Esophagus muscularis mucosa (tissue), 4 donors: ENCODE measurements at places on chromosomes 6 and 20.

GRCh38 chr6:45076217-45076930, 251.8 kb upstream of the RUNX2 start:
- no peak overlapping the region for H3K4me3 ChIP-seq
- no peaks in the 10 kb centered on the region for H3K27me3 ChIP-seq
- H3K4me1 ChIP-seq = no peaks in the 10 kb centered on the region
- no peak overlapping the region for H3K27ac ChIP-seq
- no peaks in the 10 kb centered on the region for H3K36me3 ChIP-seq

DNA sequence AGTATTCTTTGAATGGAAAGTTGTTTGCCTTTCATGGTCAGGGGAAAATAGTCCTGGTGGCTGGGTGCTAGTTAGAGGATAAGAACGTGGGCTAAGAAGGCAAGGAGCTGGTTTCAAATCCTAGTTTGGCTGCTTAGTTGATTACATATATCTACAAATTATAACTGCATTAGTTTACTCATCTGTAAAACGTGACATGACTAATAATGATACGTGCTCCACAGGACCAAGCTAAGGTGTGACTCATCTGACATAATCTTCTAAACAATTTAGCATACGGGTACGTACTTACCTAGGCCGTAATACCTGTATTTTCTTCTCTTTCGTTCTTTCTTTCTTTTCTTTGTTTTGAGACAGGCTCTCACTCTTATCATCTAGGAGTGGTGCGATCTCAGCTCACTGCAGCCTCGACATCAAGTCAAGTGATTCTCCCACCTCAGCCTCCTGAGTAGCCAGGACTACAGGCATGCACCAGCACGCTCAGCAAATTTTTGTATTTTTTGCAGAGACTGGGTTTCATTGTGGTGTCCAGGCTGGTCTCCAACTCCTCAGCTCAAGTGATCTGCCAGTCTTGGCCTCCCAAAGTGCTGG, 1274.2 kb upstream of the GJE1 start:
- peaks cover 31% of the 10 kb centered on the region for H3K4me1 ChIP-seq
- H3K27me3 ChIP-seq = no peaks in the 10 kb centered on the region
- no peaks in the 10 kb centered on the region for H3K36me3 ChIP-seq
- no peak overlapping the region for H3K4me3 ChIP-seq
- peak overlapping the region; percentile 57 for H3K27ac ChIP-seq

DNA sequence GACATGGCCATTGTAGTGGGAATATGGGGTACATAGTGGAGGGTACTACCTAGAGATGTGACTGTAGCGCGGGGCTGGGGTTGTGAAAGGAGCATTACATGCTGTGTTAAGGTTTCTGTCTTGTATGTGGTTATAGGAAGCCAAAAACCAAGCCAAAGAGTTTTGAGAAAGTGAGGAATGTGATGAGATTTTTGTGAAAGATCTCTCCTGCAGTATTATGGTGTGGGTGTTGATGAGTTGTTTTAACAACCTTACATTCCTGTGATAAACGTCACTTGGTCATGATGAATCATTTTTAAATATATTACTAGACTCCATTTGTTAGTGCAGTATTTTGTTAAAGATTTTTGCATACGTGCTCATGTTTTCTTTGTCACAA, 48.9 kb downstream of the ZFAND3 start:
- H3K4me1 ChIP-seq = peaks cover 34% of the 10 kb centered on the region
- H3K27me3 ChIP-seq = no peaks in the 10 kb centered on the region
- no peak overlapping the region for H3K4me3 ChIP-seq
- H3K27ac ChIP-seq = no peak overlapping the region
- no peak for DNase-seq
- no peaks in the 10 kb centered on the region for H3K36me3 ChIP-seq

DNA sequence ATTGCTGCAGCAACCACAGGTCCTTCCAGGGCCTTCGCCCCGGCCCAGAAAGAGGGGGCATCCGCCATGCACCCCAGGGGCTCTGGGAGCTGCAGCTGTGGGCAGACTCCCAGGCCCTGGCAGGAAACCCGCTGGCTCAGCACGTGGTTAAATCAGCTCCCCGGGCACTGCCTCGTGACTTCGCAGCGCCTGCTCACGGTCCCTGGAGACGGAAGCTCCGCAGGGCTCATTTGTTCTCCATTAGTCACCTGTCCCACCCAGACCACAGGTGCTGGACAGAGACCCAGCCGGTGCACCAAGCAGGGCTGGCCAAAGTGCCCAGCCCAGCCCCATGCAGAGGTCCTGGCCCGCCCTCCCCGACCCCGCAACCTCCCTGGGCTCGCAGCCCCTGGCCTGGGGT, 14.7 kb downstream of the KCNQ2 start:
- no peak overlapping the region for H3K4me3 ChIP-seq
- H3K27me3 ChIP-seq = peaks cover 16% of the 10 kb centered on the region

DNA sequence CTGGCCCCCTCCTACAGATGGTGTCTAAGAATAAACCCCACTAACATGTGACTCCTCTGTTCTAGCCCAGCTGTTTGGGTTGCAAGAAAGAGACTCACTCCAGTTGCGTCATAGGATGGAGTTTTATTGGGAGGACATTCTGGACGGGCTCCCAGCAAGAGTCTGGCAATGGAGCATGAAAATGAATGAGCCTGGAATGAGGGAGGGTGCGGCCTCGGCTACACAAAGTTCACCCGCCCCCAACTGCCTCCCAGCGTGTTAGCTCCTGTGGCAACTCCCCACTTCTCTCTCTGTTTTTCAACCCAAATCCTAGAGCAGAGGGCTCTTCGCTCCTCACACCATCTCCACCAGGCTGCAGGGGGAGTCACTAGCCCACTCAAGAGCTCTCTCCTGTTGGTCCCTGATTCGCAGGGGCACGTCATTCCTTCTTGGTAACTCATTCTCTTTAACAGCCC, 5.1 kb upstream of the ADAM33 start:
- H3K36me3 ChIP-seq = no peaks in the 10 kb centered on the region
- no peak overlapping the region for H3K4me3 ChIP-seq
- H3K27ac ChIP-seq = peak overlapping the region; percentile 74
- H3K4me1 ChIP-seq = peaks cover 18% of the 10 kb centered on the region
- DNase-seq = peak; percentile 95

DNA sequence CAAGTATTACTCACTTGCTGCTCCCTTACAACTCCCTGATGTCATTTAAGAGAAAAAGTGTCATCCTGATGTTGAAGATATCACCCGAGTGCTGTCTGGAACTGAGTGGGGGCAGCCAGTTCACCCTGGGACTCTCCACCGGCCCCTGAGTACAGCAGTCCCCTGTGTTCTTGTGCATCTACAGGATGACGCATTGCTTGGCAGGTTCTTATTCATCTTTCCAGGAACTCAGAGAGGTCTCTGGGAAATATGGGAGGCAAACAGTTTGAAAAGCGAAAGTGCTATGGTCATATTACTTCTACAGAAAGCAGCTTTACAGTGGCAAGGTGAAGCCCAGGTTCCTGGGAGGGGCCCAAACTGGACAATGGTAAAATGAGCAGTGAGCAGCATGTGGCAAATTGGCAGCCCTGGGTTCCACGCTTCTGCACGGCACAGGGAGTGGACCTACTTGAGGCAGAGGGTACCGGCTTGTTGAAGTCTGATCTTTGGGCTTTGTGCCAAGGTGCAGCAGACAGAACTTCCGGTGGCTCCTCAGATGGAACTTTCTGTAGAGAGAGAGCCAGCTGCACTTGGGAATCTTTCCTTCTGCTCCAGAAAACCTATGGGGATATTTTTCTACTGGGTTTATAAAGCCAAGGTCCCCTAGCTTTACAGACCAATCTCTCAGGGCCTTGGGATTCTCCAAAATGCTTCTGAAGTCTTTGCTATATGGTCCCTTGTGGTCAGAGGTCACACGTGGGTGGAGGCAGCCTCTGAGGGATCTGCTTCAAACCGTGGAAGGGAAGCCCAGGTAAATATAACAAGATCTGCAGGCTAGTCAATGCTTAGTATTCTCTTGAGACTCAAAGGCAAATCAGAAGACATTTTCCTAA, 128.3 kb downstream of the MAP3K7 start:
- no peaks in the 10 kb centered on the region for H3K36me3 ChIP-seq
- DNase-seq = no peak
- no peak overlapping the region for H3K4me3 ChIP-seq
- H3K4me1 ChIP-seq = no peaks in the 10 kb centered on the region

- no peak for DNase-seq
- H3K4me3 ChIP-seq = no peak overlapping the region
- no peak overlapping the region for H3K27ac ChIP-seq
- no peaks in the 10 kb centered on the region for H3K4me1 ChIP-seq
- no peaks in the 10 kb centered on the region for H3K27me3 ChIP-seq
- H3K36me3 ChIP-seq = peaks cover 36% of the 10 kb centered on the region
Measured at GRCh38 chr20:18390201-18390600, 76.6 kb downstream of the DZANK1 start.

DNA sequence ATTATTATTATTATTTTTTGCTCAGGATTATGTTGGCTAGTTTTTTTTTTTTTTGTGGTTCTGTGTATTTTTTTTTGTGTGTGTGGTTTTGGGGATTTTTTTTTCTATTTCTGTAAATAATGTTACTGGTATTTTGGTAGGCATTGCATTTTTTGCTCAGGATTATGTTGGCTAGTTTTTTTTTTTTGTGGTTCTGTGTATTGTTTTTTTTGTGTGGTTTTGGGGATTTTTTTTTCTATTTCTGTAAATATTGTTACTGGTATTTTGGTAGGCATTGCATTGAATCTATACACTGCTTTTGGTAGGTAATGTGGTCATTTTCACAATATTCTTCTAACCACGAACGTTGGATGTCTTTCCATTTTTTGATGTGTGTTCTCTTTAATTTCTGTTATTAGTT, 17.4 kb downstream of the PHF3 start:
- no peaks in the 10 kb centered on the region for H3K27me3 ChIP-seq
- no peak overlapping the region for H3K4me3 ChIP-seq
- no peak overlapping the region for H3K27ac ChIP-seq

DNA sequence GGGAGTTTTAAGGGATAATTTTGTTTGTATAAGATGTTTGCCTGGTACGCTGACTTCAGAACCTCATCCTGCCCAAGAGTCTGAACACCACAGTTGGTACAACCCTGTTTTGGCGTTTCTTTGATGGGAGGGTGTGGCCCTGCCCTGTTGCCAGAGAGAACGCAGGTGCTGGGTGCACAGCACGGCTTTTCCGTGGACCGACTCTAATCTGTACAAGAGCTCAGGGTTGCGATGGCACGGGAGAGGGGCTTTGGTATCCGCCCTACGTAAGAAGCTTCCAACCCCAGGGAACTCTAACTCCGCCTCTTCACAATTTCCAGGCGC, 1.3 kb downstream of the CYP24A1 start:
- no peaks in the 10 kb centered on the region for H3K36me3 ChIP-seq
- peaks cover 20% of the 10 kb centered on the region for H3K27me3 ChIP-seq
- H3K4me3 ChIP-seq = no peak overlapping the region
- peaks cover 19% of the 10 kb centered on the region for H3K4me1 ChIP-seq
- no peak for DNase-seq

DNA sequence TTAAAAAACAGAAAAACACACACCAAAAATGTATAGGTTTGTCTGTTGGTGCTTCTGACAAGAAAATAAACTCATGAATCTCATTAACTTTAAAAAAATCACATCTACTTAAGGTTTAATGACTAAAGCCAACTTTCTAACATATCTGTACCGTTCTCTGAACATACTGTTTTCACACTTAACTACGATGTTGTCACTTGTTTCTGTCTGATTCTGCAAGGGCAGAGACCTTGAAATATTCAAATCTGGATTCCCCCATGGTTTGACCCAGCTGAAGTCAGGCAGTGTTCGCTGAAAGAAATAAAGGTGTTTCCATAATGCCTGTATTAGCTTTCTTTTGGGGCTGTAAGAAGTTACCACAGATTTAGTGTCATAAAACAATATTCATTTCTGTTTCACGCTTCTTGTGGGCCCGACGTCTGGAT, 2.7 kb upstream of the ASXL1 start:
- no peak for DNase-seq
- H3K4me3 ChIP-seq = no peak overlapping the region
- H3K36me3 ChIP-seq = no peaks in the 10 kb centered on the region
- peaks cover 47% of the 10 kb centered on the region for H3K4me1 ChIP-seq
- H3K27ac ChIP-seq = no peak overlapping the region

- peaks cover 31% of the 10 kb centered on the region for H3K4me1 ChIP-seq
- DNase-seq = no peak
- H3K36me3 ChIP-seq = no peaks in the 10 kb centered on the region
- no peaks in the 10 kb centered on the region for H3K27me3 ChIP-seq
- H3K27ac ChIP-seq = no peak overlapping the region
- no peak overlapping the region for H3K4me3 ChIP-seq
Measured at GRCh38 chr6:44016131-44016870, 111.0 kb downstream of the MRPL14 start.

- H3K36me3 ChIP-seq = no peaks in the 10 kb centered on the region
- no peak for DNase-seq
- H3K27ac ChIP-seq = no peak overlapping the region
- no peaks in the 10 kb centered on the region for H3K27me3 ChIP-seq
- peaks cover 6% of the 10 kb centered on the region for H3K4me1 ChIP-seq
Measured at GRCh38 chr6:37558168-37558567, 58.5 kb upstream of the CCDC167 start.

DNA sequence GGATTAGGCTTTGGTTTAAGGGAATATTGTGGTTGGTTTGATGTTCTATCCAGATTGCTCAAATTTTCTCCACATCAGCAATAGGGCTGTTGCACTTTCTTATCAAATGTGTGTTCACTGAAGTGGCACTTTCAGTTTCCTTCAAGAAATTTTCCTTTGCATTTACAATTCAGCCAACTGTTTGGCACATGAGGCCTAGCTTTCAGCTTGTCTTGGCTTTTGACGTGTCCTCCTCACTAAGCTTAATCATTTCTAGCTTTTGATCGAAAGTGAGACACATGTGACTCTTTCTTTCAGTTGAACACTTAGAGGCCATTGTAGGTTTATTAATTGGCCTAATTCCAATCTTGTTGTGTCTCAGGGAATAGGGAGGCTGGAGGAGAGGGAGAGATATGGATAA, 104.8 kb downstream of the FLRT3 start:
- no peaks in the 10 kb centered on the region for H3K4me1 ChIP-seq
- H3K4me3 ChIP-seq = no peak overlapping the region
- no peaks in the 10 kb centered on the region for H3K36me3 ChIP-seq
- no peak for DNase-seq
- no peaks in the 10 kb centered on the region for H3K27me3 ChIP-seq

GRCh38 chr6:170034294-170034693, 256.6 kb downstream of the DLL1 start:
- no peaks in the 10 kb centered on the region for H3K27me3 ChIP-seq
- peaks cover 12% of the 10 kb centered on the region for H3K4me1 ChIP-seq
- no peak overlapping the region for H3K27ac ChIP-seq
- no peak for DNase-seq

DNA sequence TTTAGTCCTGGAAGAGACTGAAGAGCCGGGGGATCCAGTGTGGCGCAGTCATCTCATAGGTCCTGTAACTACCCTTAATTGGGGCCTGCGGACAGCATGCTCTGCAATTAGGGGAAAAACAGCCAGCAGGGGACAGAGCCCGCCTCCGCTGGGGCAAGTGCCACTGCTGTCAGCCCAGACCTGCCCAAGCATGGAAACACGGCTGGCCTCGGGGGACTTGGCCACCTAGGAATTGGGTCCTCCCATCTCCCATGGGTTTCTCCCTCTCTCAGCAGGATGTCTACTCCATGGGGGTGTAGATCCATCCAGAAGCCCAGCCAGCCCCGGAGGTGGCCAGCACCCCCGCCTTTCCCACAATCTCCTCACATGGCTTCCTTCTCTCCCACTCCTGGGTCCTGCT, 3.6 kb downstream of the GHRH start:
- H3K4me3 ChIP-seq = no peak overlapping the region
- no peak overlapping the region for H3K27ac ChIP-seq
